ENCODE measurements at places on chromosomes 3 and 15. TPM values are rescaled to one million over a fixed set of nuclear protein-coding genes. Genes with fewer than 3 reads are reported as not detected.

The FAM107A gene
- 5.7 TPM for polyA plus RNA-seq

The TMEM207 gene
- 19.7 TPM for polyA plus RNA-seq

The IGDCC3 gene
- polyA plus RNA-seq = 7.5 TPM

The WDR49 gene
- 1.9 TPM for polyA plus RNA-seq

The TRPM1 gene
- polyA plus RNA-seq = 0.37 TPM

The BNC1 gene
- 0.13 TPM for polyA plus RNA-seq

The CTXND1 gene
- 7.4 TPM for polyA plus RNA-seq

The FETUB gene
- polyA plus RNA-seq = 0.92 TPM

The PODXL2 gene
- 48.7 TPM for polyA plus RNA-seq

The CDC25A gene
- 8.2 TPM for polyA plus RNA-seq

The SI gene
- polyA plus RNA-seq = 0.29 TPM

The RGMA gene
- 10.2 TPM for polyA plus RNA-seq

The THBS1 gene
- polyA plus RNA-seq = 153 TPM

The GPR160 gene
- 32.5 TPM for polyA plus RNA-seq

The FEZF2 gene
- polyA plus RNA-seq = not detected

The INSYN1 gene
- polyA plus RNA-seq = 26.2 TPM

The PLA2G4E gene
- polyA plus RNA-seq = not detected

The SLC2A2 gene
- polyA plus RNA-seq = 18.7 TPM

The IGSF10 gene
- 3.6 TPM for polyA plus RNA-seq

The UROC1 gene
- polyA plus RNA-seq = 0.29 TPM

The PDZRN3 gene
- 41.4 TPM for polyA plus RNA-seq

The SHC4 gene
- 2.8 TPM for polyA plus RNA-seq

The ALDH1L1 gene
- polyA plus RNA-seq = 41.1 TPM

The SLCO3A1 gene
- 11.1 TPM for polyA plus RNA-seq

The CCR3 gene
- 0.09 TPM for polyA plus RNA-seq

The SKOR1 gene
- polyA plus RNA-seq = 0.37 TPM

The UBE2E1 gene
- polyA plus RNA-seq = 162 TPM

The NR1I2 gene
- 0.84 TPM for polyA plus RNA-seq

The CHRD gene
- 14.2 TPM for polyA plus RNA-seq
